ENCODE measurements at places on chromosomes 7 and 10. TPM values are rescaled to one million over a fixed set of nuclear protein-coding genes. Genes with fewer than 3 reads are reported as not detected.
A peak's percentile ranks its signal among the peaks of the same experiment; 100 is the strongest.

Gene OR2A25
- total RNA-seq: not detected

Gene AMZ1
- total RNA-seq: not detected

Gene PDE6C
- not detected for total RNA-seq

Gene OR2A2
- not detected for total RNA-seq

DNA sequence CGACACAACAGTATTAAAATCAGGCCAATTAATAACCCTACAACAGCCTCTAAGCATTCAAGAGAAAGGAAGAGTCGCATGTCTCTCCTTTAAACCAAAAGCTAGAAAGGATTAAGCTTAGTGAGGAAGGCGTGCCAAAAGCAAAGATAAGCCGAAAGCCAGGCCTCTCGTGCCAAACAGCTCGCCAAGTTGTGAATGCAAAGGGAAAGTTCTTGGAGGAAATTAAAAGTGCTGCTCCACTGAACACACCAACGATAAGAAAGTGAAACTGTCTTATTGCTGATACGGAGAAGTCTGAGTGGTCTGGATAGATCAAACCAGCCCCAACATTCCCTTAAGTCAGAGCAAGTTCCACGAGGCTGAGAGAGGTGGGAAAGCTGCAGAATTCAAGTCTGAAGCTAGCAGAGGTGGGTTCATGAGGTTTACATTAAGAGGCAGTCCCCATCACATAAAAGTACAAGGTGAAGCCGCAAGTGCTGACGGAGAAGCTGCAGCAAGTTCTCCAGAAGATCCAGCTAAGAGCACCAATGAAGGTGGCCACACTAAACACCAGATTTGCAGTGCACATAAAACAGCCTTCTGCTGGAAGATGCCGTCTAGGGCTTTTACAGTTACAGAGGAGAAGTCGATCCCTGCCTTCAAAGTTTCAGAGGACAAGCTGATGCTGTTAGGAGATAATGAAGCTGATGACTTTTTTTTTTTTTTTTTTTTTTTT, 194.8 kb downstream of the MAD1L1 start:
- H3K27me3 ChIP-seq: no peaks in the 10 kb centered on the region
- no peaks in the 10 kb centered on the region for H3K36me3 ChIP-seq
- no peaks in the 10 kb centered on the region for H3K4me1 ChIP-seq
- no peak overlapping the region for H3K4me3 ChIP-seq
- peak; percentile 44 for DNase-seq
- no peak overlapping the region for H3K27ac ChIP-seq

DNA sequence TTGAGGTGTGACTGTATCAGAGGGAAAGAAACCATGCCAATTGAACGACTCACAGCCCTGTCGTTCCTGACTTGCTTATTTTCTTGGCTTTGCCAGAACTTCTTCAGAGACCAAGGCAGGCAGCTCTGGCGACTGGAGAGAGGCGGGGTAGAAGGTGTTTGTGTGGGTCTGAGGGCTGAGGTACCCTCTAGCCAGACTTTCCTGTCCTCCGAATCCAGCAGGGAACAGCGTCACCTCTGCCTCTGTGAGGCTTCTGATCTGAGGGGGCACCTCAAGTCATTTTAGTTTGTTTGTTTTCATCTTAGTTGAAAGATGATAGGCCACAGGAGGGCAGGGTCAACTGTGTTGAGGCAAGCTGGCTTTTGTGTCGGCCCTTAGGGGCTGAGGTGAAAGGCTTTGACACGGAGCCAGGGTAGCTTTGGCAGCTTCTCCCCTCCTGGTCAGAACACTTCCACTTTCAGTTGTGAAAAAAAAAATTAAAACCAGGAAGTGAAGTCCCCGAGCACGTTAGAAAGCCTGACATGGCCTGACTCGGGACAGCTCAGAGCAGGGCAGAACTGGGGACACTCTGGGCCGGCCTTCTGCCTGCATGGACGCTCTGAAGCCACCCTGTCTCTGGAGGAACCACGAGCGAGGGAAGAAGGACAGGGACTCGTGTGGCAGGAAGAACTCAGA, 1.9 kb downstream of the ACSL5 start:
- DNase-seq: peak; percentile 45
- no peak overlapping the region for H3K27ac ChIP-seq
- no peak overlapping the region for H3K4me3 ChIP-seq
- H3K4me1 ChIP-seq: peaks cover 28% of the 10 kb centered on the region

DNA sequence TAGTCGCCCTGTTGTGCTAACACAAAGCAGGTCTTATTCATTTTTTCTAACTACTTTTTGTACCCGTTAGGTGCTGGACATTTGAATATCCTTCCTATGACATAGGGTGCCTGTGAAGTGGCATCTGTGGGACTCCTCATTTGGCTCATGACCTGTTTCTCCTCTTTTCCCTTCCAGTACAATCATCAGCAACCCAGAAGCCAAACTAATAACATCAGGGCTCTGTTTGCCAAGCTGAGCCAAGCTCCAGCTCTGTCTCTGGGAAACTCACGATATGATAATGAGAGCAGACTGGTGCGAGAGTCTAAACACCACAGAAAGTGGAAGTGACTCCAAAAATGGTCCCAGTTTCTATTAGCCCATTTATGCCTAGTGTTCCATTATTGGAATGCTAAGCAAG, 92.0 kb downstream of the SVIL start:
- no peak overlapping the region for H3K4me3 ChIP-seq
- no peaks in the 10 kb centered on the region for H3K4me1 ChIP-seq
- no peak for DNase-seq
- peaks cover under 1% of the 10 kb centered on the region for H3K36me3 ChIP-seq
- no peaks in the 10 kb centered on the region for H3K27me3 ChIP-seq

DNA sequence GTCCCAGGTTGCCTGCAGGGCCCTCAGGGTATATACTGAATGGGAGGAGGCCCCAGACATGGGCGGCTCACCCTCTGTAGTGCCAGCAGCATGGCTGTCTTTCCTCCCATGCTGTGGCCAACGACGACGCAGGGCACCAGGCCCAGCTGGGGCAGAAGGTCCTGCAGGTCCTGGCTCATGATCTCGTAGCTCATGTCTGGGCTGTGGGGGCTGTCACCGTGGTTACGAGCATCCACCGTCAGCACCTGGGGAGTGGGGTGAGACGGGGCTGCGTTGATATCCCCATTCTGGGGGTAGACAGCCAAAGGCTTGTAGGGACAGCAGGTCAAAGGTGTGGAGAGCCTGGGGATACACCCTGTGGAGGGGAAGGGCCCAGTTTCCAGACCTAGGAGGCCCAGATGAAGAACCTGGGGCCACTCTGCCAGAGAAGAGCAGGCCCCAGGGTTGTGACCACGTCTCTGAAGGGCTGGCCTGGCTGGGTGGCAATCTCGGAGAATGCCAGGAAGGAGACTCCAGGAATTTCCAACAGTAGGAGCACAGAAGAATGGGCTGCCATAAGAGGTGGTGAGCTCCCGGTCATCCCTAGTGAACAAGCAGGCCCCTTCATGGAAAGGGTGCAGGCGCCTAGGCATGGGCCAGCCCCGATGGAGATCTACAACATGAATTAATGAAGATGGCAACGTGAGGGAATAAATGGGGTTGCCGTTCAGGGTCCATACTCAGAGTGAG, 947 bp downstream of the ABHD11 start:
- no peaks in the 10 kb centered on the region for H3K36me3 ChIP-seq
- no peak overlapping the region for H3K27ac ChIP-seq
- H3K27me3 ChIP-seq: no peaks in the 10 kb centered on the region
- peaks cover 8% of the 10 kb centered on the region for H3K4me1 ChIP-seq

DNA sequence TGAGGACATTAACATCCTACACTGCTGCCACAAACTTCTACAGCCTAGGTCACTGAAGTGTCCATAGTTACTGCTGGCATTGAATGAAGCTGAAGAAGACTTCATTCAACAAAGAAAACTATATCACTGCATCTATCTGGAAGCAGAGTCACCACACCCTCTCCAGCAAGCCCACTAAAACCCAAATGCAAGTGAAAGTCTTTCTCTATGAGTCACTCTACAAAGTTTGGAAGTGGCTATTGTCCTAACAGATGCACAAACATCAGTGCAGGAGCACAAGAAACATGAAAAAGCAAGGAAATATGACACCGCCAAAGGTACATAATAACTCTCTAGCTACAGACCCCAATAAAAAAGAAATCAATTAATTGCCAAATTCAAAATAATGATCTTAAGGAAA, 43.5 kb upstream of the CAMK2B start:
- H3K4me1 ChIP-seq: peaks cover 11% of the 10 kb centered on the region
- H3K27ac ChIP-seq: no peak overlapping the region
- H3K36me3 ChIP-seq: no peaks in the 10 kb centered on the region
- DNase-seq: no peak
- no peak overlapping the region for H3K4me3 ChIP-seq
- H3K27me3 ChIP-seq: no peaks in the 10 kb centered on the region

DNA sequence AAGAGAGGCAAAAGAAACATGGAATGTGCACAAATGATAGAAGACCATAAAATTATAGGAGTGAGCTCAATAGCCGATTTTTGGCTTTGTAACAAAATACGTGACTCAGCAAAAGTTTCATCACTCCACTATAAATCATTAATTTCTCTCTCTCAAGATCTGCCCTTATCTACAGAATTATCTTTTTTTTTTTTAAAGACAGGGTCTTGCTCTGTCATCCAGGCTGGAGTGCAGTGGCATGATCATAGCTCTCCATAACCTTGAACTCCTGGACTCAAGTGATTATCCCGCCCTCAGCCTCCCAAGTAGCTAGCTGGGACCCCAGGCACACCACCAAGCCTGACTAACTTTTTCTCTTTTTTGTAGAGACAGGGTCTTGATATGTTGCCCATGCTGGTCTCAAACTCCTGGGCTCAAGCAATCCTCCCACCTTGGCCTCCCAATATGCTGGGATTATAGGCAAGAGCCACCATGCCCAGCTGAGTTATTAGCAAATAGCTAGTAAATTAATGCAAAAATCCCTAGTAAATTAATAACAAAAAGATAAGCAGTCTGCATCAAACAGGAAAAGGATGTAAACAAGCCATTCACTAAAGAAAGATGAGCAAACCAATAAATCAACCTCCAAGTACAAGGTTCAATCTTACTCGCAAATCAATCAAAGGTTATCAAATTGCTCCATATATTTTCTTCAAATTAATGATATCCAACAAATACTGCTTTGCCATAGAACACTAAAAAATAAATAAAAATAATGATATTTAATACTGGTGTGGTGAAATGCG, 450.7 kb downstream of the PARD3 start:
- no peaks in the 10 kb centered on the region for H3K27me3 ChIP-seq
- no peaks in the 10 kb centered on the region for H3K36me3 ChIP-seq
- no peak overlapping the region for H3K4me3 ChIP-seq
- no peaks in the 10 kb centered on the region for H3K4me1 ChIP-seq

GRCh38 chr7:91713669-91714068, 166.8 kb downstream of the MTERF1 start:
- H3K4me3 ChIP-seq: no peak overlapping the region
- no peak for DNase-seq
- H3K4me1 ChIP-seq: no peaks in the 10 kb centered on the region
- no peak overlapping the region for H3K27ac ChIP-seq

DNA sequence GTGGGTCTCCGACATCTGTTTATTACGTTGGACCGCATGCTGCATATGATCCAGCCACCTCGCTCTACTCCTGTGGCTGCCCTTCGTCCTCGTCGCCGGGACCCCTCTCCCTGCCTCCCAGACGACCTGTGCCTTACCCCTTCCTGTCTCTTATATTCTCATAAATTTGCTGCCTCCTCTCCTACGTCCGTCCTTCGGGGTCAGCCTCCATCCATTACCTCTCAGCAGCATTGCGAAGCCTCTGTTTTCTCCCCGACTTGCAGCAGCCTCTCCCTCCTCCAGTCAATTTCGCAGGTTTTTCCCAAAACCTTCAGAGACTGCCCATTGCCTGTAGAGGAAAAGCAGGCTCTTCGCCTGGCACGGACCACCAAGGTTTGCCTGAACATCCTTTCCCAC, 39.4 kb upstream of the LEP start:
- no peak overlapping the region for H3K27ac ChIP-seq
- H3K4me1 ChIP-seq: no peaks in the 10 kb centered on the region
- H3K27me3 ChIP-seq: peaks cover 46% of the 10 kb centered on the region
- H3K4me3 ChIP-seq: no peak overlapping the region
- no peak for DNase-seq

- no peak overlapping the region for H3K4me3 ChIP-seq
- H3K27me3 ChIP-seq: no peaks in the 10 kb centered on the region
- no peak overlapping the region for H3K27ac ChIP-seq
- H3K36me3 ChIP-seq: peaks cover 3% of the 10 kb centered on the region
- H3K4me1 ChIP-seq: no peaks in the 10 kb centered on the region
- no peak for DNase-seq
Measured at GRCh38 chr7:77580762-77581350, 43.8 kb downstream of the PTPN12 start.

DNA sequence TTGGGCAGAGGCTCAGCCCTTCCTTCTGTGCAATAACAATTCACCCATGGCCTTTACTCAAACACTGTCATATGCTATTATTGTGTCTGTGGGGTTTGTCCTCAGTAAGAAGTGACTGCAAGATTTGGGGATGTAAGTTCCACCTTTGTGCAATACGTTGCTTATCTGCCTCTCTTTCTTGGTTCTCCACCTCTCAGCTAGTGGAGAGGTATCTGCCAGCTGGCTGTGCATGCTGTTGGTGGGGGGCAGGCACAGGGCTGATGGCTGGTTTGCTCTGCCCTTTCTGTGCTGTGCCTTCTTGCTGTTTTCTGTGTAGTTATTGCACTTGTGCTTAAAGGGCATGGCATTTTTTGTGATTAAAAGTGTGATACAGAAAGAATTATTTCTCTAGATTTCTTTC, 36.2 kb downstream of the CNNM1 start:
- H3K27me3 ChIP-seq: peaks cover 29% of the 10 kb centered on the region
- no peak overlapping the region for H3K4me3 ChIP-seq

DNA sequence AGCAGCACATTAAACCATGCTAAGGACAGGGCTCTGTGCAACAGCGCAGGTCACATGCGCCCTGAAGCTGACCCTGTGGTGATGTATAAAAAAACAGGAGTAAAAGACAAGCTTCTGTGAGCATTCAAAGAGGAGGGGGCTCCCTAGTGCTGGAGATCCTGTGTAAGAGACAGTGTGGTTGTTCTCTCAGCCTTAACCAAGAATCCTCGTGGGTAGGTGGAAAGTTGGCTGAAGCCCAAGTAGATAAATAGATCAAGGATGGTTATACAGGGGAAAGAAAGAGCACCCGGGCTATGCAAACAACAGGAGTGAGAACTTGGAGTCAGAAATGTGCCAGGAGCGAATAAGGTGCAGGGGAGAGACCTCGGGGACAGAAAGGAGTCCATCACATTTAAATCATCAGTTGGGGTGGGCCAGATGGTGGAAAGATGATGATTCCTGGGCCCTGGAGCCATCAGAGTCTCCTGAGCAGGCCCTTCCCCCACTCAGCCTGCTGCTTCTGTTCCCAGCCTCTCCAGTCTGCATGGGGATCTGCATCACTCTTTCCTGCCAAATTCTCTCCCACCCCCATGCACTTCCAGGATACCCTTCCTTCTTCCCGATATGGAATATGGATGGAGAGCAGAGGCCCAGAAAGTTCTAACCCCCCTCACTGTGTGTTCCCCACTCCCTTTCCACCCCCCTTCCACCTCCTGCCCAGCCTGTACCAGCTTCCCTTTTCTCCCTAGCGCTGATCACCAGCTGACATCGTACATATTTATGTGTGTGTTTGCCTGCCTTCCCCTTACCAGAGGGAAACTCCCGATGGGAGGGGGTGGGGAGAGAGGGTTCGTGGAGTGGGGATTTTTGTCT, 78.1 kb upstream of the PRR15 start:
- no peaks in the 10 kb centered on the region for H3K36me3 ChIP-seq
- DNase-seq: no peak
- H3K4me3 ChIP-seq: no peak overlapping the region
- no peaks in the 10 kb centered on the region for H3K27me3 ChIP-seq

GRCh38 chr7:36986511-36986933, 262.2 kb upstream of the AOAH start:
- no peaks in the 10 kb centered on the region for H3K27me3 ChIP-seq
- no peak for DNase-seq
- no peak overlapping the region for H3K4me3 ChIP-seq
- H3K36me3 ChIP-seq: no peaks in the 10 kb centered on the region
- no peaks in the 10 kb centered on the region for H3K4me1 ChIP-seq
